Smooth muscle cell of the brain vasculature (primary cell): ENCODE measurements at places on chromosomes 2 and 18.

DNA sequence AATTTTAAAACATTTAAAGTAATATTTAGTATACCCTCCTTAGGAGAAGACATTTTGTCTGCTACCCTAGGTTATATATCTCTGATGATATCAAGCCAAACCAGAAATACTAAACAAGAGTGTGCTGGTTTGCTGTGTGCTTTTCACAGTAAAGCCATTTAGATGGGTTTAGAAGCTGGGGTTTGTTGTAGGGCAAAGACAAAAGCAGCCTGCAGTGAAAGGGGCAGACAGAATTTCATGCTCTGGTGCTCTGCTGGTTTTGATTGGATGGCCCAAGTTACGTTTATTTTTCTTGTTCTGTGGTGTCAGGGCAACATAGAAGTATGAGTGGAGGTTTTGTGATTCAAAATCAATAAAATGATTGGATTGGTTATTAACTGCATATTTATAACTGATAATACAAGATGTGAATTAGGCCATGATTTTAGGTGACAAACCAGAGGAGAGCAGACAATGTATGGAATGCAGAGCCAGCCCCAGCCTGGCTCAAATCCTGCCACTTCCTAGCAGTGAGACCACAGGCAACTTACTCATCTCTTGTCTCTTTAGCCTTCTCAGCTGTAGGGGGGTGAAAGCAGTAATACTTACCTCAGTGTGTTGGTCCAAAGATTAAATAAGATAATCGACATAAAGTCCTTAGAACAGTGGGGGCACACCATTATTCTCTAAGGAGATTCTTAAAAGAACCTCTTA, 30.9 kb upstream of the IER3IP1 start:
- DNase-seq, result no peak

- no peak for DNase-seq
These were observed 76.2 kb downstream of the CCBE1 start for GRCh38 chr18:59621027-59621426.

- DNase-seq, result no peak
These were observed 303.5 kb downstream of the STK39 start for GRCh38 chr2:167943897-167944296.

- no peak for DNase-seq
These were observed 673.0 kb downstream of the ARHGAP15 start for GRCh38 chr2:143802242-143802641.

- no peak for DNase-seq
These were observed 149.3 kb downstream of the COL6A3 start for GRCh38 chr2:237264480-237265219.

DNA sequence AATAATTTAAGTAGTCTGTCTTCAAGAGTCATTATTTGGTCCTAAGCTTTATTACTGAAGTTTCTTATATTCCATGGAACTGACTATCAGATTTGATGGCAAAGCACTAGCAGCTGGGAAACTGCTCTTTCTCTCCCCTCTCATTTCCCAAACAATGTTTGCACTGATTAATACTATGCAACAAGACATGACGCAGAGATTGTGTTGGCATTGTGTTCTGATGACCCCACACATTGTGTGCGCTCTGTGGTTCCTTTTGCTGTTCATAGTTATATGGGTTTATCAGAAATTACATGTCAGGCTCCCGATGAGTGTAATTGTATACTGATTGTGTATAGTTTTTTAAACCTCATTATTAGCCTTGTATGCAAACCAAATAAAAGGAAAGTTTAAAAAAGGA, 331.6 kb upstream of the FANCL start:
- no peak for DNase-seq

DNA sequence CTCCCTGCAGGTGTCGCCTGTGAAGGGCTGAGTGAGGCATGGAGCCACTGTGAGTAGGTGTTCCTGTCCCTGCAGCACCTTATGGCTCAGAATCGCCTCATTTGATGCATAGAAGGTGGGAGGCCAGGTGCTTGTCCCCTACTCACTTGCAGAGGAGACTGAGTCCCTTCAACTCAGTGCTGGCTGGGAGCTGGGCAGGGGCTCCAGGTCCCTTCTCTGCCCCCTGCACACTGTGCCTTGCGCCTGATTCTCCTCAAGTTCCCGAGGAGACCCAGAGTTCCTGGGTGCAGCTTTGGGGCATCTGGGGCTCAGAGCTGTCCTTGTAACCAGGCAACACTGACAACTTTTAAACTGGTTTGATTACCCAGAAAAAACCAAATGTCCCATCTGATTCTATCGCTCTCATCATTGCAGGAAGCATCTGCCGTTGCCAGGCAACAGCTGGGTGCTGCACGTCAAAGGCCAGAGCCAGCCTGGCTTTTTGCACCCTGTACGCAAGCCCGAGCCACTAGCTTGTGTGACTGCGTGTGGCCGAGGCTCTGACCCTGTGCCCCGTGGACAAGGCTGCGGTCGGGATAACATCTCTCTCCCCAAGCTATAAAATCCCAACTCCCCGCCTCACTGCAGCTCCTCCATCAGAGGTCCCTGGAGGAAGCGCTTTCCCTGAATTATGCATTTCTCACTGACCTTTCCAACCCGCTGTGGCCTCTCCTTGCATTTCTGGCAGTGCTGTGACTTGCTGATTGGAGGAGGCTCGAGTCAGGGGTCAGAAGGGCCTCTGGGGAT, 130.8 kb upstream of the HDAC4 start:
- DNase-seq, result no peak

- no peak for DNase-seq
These were observed 72.8 kb downstream of the EMILIN2 start for GRCh38 chr18:2919600-2919999.

- DNase-seq, result no peak
These were observed 591.3 kb downstream of the ZEB2 start for GRCh38 chr2:143928613-143929012.

GRCh38 chr18:59909289-59910036, 9.7 kb downstream of the PMAIP1 start:
- DNase-seq, result no peak

GRCh38 chr2:189253836-189254235, 74.3 kb upstream of the COL5A2 start:
- DNase-seq, result no peak

- DNase-seq, result no peak
These were observed 86.6 kb downstream of the ANTXR1 start for GRCh38 chr2:69099541-69099940.

- DNase-seq, result no peak
These were observed 33.7 kb downstream of the SH2D6 start for GRCh38 chr2:85452237-85452636.

- no peak for DNase-seq
These were observed 198.5 kb downstream of the HDAC4 start for GRCh38 chr2:239202343-239202742.

DNA sequence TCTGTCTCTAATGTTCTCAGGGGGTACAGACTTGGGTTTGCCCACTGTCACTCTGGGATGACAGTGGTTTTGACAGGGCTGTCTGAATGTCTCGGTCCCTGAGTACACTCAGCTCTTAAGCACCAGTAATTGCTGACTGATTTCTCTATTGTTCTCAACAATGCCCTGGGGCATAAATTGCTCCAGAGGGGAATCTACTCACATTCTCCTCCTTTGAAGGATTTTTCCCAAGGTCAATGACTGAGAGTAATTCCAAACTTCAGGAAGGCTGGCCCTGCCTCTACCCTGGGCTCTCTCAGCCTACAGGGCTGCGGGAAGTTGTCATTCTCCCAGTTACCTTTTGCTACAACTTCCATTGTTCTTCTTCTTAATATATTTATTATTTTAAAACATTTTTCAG, 36.5 kb downstream of the MC2R start:
- DNase-seq, result no peak

DNA sequence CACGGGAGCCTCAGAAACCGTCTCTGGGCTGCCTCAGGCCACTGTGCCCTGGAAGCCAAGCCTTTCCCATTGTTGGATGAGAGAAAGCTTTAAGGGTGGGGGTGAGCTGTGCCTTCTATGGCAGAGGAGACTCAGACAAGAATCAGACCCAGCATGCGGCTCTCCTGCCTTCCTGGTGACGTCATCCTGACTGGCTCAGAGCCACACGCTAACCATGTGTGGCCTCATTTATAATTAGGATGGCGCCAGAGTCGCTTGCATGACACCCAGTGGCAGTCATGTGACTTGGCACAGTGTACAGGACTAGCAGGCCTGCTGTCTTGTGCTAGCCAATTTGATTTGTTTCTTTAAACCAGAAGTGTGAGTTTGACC, 99.1 kb downstream of the SH3BP4 start:
- DNase-seq, result peak; percentile 56

GRCh38 chr2:235083822-235084221, 132.0 kb downstream of the SH3BP4 start:
- no peak for DNase-seq

DNA sequence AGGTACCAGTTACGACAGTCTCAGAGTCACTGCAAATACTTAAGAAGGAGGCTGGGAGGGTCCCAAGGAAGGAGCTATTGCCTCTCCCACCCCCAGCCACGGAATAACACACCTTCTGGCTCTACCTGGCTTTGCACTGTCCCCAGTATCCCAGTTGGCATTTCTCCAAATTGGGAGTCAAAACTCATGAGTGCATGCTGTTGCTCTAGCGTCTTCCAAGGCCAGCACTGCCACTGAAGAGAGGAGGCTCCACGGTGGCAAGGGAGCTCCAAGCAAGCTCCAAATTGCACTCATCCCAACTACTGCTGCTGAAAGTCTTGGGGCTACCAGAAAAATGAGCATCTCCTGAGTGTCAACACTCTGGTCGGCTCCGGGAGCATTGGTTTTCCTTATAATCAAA, 1.6 kb downstream of the SCTR start:
- no peak for DNase-seq

- DNase-seq, result no peak
These were observed 22.5 kb upstream of the SPAG16 start for GRCh38 chr2:213261715-213262114.

DNA sequence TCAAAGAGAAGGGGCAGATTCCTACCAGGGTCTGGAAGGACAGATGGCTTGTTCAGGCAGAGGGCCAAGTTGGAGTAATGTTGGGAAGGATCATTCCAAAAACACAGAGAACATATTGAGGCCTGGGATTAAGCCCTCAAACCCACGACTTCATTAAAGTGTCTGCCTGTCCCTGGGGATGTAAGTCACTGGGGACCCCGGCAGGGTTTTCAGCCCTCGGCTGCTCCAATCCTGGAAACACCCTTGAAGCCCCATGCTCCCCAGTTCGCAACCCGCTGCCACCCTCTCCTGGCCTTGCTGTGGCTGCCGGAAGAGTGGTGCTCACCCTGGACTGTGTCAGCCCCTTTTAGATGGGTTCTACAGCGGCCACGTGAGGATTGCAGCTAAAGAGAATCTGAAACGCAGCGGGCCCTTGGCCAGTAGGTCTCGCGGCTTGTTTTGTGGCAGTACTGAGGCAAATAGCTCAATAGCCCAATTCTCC, 79.9 kb downstream of the EPAS1 start:
- no peak for DNase-seq

- DNase-seq, result no peak
These were observed 244.9 kb downstream of the HDAC4 start for GRCh38 chr2:239155806-239156480.

GRCh38 chr2:73110168-73111072, 2.3 kb downstream of the RAB11FIP5 start:
- no peak for DNase-seq

DNA sequence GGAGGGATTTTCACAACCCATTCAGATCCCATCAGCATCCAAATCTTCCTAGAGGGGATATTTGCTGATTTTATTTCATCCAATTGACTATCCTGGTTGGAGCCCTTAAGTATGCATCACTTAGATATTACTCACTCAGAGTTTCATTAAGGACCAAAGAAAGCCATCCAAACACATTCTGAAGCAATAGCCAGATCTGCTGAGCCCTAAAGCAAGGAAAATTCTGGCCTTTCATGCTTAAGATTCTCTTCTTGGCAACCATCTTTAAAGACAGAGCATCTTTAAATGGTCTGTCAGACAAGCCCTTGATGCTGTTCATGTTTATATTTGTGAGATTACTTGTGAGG, 40.9 kb upstream of the C1D start:
- DNase-seq, result no peak

DNA sequence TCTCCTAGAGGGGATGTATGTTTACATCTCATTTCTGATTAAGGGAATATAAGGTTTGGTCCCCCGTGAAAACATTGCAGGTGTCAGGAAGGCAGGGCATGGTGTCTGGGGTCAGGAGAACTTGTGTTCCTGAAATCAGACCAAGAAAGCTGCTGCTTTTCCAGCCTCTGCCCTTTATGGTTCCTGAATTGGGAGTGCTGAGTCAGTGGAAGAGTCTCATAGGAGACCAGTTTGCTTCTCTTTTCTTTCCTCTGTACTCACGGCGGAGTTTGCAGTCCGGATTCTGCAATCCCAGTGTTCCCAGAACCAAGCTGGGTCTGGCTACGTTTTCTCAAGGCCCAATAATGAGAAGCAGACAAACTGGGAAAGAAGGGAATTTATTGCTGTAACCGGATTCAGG, 5.1 kb upstream of the MARCO start:
- DNase-seq, result no peak

DNA sequence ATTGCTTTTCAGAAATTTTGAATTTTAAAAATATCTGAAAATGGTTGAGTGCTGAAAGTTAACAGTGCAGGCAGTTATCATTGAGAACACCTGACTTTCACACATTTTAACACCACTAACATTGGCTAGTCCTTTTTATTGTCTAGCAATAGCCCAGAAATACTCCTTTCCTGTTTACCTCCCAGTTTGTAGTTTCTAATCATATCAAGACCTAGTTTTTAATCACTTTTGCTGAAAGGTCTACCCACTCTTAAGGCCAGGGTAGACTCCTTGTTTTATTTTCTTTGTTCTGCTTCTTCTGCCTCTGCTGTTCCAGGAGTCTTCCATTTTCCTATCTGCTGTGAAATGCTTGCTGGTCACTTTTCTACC, 72.1 kb downstream of the UBE2E3 start:
- DNase-seq, result no peak

DNA sequence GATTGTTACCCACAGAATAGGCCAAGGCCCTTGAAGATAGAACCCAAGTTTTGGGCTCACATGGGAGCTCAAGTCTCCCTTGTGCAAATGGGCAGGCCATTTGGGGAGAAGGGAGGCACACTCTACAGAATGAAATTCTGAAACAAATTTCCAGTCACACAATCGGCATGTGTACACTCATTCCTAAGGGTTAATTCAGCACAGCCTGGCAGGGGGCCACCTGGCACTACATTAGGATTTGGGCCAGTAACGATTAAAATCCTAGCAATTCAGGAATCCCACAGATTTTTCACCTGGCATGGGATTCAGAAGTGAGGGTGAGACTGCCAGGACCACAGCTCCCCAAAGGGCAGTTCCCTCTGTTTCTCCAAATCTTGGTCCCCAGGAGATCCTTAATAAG, 46.4 kb downstream of the BMP10 start:
- DNase-seq, result no peak

DNA sequence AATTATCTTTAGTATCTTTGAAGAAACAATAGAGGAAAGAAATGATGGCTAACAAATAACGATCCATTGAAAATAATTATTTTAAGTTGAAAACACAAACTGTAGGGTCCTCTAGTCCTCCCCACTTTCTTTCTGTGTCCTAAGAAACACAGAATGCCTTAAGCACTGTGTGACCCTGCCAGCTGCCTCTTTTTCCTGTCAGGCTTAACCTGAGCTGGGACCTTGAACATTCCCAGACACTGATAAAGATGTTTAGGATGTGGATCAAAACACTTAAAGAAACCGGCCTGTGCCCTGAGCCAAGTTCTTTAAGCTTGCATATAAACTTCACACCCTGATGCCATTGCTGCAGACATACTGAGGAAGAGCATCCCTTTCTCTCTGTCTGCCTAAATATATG, 755.4 kb upstream of the VRK2 start:
- no peak for DNase-seq

- DNase-seq, result no peak
These were observed 52.9 kb downstream of the SATB2 start for GRCh38 chr2:199404841-199405240.
